ENCODE measurements at places on chromosomes 11 and 22.

DNA sequence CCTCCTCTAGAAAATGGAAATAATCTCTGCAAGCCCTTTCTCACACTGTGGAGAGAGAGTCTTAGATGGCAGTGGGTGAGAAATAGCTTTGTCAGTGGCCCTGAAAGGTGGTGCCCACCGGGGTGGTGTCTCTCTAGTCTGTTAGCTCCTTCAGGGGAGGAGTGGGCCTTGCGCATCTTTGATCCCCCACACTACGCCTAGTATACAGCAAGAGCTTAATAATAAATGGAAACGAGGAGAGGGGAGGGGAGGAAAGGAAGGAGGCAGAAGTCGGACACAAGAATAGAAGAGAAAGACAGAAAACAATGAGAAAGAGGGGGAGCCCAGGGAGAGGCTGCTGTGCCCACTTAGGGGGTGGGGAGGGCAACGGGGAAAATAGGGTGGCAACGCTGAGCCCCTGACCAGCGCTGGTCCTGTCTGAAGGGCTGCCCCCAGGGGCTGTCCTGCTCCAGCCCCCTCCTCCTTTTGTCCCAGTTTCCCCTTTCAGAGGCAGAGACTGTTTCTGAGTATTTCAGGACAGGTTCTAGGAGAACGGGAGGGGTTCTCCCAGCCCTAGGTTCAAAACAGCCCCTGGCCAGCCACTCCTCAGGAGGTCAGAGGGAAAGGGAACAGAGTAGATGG is 1.2 kb downstream of the ARRB1 start:
- no peak for DNase-seq

DNA sequence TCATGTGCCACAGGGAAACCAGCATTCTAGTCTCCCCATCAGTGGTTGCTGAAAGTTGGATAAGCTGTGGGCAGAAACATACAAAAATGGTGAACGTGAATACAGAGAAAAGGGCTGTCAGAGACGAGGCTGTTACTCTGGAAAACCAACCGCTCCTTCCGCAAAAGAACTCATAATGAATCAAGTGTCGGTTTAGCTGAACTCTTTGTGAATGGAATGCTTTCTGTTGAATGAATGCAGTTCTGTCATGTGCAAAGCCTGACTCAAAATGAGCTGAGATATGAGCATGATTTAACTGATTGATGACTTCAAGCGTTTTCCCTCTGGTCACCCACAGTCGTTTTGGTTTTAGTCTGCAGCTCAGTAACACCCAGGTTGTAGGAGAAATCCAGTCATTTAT is 298.3 kb downstream of the ETS1 start:
- no peak for DNase-seq

DNA sequence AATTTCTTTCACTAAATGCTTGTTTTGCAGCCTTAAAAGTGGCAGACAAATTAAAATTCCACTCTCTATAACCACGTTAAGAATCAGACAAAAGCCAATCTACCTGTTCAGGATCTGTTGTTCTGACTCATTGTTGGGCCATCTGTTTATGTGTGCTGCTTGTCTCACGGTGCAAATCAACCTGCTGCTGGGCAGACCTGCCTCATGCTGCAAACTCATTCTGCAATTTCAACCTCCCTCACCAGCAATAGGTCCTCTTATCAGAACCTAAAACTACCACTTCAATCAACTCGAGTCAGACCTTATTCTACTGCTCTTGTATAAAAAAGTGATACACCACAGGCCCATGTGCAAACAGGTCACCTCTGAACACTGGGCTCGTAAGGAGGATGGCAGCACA is 75.1 kb downstream of the LARGE2 start:
- no peak for DNase-seq

DNA sequence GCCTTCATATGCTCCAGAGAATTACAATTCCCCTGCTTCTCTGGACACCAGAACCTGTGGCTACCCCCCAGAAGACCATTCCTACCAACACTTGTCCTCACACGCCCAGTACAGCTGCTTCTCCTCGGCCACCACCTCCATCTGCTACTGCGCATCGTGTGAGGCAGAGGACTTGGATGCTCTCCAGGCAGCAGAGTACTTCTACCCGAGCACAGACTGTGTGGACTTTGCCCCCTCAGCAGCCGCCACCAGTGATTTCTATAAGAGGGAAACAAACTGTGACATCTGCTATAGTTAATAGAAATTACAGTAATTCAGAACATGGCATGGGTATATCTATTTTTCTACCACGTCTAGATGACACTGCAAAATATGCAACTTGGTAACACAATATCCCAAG is 9.8 kb downstream of the POU2AF3 start:
- DNase-seq: no peak

DNA sequence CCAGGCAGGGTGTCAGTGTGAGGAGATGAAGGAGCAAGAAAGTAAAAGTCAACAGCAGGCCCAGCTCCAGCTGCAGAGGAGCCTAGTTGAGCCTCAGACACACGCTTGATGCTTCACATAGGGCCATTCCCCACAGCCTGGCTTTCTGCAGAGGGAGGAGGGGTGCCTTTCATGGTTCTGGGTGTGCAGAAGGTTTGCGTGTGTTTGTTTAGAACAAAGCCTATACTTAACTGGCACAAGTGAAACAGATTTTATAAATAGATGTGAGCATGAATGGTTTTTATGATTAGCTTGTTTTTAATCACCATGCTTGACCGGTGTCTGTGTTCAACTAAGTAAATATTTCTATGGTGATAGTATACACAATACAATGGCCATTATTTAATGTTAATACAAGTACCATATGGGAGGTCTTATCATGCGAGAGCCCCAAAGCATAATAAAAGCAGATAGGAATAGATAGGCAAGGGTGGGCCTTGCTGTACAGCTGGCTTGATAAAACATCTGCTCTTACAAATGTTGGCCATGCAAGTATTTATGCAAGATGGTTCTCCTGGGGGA is 290.2 kb downstream of the ETS1 start:
- DNase-seq: no peak

DNA sequence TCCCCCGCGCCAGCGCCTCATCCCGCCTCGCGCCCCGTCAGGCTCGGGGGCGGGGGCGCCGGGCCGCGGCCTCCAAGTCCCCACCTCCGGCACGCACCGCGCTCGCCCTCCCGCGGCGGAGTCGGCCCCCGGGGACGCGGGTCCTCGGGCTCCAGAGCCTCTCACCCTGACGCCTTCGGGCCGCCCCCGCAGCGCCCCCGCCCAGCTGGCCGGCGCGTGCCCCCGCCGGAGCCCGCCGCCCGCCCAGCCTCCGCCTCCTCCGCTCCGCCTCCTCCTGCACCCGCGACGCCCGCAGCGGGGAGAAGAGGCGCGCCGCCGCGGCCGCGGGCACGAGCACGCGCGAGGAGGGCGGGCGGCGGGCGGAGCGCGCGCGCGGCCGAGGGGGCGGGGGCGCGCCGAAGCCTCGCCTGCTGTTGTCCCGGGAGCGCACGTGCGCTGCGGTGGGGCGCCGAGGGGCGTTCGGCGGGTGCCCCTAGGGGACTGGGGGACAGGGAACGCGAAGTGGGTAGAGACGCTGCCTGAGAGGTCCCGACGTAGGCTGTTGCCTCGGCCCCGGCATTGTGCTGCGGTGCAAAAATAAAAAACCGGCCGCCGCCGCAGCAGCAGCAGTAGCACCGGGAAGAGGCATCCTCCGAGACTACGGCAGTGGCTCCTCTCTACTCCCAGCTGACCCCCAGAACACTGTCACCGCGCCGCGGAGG is 87.4 kb upstream of the ARHGAP32 start:
- DNase-seq: no peak

GRCh38 chr11:33478111-33478573 is 221.0 kb downstream of the HIPK3 start:
- no peak for DNase-seq

- peak; percentile 76 for DNase-seq
These were observed 36.1 kb upstream of the ADSL start for GRCh38 chr22:40310081-40310767.

DNA sequence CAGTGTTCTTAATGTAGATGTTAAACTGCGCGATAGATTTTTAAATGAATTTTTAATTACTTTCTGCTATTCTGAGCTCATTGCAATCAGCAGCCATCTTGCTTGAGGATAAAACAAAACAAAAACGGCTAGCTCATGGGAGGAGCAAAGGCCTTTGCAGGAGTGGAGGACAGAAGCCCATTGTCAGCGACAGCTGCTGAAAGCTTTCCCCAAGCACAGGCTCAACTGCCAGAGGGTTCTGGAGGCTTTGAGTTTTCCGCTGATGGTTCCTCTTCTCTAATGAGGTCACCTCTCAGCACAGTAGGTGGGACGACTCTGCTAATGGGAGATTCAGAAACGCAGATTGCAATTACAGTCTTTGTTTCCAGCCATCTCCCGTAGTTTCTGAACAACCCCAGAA is 167.1 kb upstream of the TTC12 start:
- DNase-seq: no peak

DNA sequence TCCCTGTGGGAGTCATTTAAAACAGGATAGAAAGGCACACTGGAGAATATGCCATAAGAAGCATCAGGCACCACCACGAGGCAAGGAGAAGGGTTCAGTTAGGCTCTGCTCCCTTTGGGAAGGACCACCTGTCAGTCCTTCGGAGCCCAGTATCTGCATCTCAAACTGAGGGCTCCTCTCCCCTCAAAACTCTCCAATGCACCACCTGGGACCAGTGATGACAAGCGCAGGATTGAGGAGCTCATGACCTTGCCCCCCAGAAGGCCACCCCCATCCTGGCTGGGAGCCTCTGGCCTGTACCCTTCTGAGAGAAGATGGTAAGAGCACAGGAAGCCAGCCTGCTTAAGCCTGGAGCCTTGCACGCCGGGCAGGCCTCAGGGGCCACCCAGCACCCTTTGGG is 39.4 kb downstream of the OPCML start:
- no peak for DNase-seq

- no peak for DNase-seq
These were observed 1.1 kb upstream of the CABIN1 start for GRCh38 chr22:24010018-24010391.

- no peak for DNase-seq
These were observed 92.9 kb upstream of the PARVA start for GRCh38 chr11:12284316-12285050.

DNA sequence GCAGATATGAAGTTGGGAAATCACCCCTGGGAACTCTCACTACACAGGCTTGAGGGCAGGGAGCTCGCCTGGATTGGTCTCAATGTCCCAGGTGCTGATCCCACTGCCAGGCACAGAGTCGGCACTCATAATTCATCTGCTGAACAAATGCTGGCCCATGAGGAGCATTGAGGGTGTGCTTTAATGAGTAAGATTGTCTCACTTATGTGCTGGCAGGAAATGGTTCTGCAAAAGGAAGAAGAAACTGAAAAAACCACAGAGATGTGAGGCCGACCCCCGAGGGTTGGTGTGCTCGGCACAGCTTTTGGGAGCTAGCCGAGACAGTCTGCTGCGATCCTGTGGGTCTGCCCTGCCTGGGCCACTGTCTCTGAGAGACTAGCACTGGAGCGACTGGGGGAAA is 9.4 kb downstream of the PLAAT2 start:
- no peak for DNase-seq

GRCh38 chr11:57425565-57426438 is 1.1 kb downstream of the SLC43A3 start:
- no peak for DNase-seq

DNA sequence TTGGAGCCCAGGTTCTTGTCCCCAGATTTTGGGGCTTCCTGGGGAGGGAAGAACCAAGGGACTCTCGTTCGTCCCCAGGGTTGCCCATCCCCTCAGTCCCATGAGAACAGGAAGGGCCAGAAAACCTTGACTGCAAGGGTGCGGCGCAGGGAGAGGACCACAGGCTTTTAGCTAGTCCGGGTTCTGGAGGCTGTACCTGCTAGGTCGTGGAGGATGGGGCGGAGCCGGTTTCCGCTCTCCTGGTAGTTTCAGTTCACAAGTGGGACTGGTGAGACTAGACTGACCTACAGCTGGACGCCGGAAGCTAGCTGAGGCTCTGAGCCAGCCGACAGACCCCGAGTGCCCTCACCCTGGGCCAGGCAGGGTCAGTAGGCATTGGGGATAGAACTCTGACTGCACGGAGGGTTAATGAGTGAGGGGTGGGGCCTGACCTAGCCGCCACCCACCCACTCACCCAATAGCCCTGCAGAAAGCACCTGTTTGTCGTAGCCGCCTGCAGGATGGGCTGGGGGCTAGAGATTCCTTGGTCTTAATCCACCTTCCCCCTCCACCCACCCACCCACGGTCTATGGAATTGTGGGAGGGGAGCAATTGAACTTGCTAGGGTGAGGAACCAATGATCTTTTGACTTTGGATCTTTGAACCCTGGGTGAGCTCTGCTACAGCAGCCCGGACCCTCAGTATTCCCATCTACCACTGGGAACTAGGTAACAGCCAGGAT is 1.5 kb downstream of the MAFF start:
- no peak for DNase-seq

DNA sequence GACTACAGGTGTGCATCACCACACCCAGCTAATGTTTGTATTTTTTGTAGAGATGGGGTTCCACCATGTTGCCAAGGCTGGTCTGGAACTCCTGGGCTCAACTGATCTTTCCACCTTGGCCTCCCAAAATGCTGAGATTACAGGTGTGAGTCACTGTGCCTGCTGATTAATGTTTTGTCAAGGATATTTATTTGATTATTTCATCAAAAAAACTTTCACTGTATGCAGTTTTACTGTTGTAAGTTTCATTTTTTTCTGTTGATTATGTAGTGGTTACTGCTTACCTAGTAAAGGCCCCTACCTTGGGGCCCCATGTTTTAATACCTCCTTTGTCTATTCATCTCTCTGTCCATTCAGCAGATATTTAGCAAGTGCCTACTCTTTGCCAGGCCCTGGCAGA is 16.7 kb upstream of the FAM168A start:
- DNase-seq: no peak

GRCh38 chr22:42719656-42720262 is 911 bp downstream of the A4GALT start:
- DNase-seq: no peak

DNA sequence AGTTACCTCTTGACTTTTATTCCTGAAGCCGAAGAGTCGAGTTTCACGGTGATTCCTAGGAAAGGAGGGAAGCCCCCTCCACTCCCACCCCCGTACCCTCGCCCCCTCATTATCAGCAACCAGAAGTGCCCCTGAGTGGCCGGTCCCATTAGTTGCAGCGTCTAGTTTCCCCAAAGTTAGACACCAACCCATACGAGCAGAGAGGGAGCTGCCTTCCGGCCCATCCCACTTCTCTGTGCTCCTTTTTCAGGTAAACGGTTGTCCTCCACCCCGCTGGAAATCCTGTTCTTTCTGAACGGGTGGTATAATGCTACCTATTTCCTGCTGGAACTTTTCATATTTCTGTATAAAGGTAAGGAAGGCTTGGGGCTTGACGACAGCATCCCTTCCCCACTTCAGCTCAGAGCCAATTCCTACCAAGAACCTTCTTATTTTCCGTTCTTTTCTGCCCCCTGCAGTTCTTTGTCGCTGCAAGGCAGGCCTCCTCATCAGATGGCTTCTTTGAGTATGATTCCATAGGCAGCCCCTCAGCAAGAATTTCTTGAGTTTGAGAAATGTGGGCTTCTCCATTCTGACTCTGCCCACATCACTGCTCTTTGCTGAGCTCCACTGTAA is 701 bp downstream of the TMEM216 start:
- no peak for DNase-seq

DNA sequence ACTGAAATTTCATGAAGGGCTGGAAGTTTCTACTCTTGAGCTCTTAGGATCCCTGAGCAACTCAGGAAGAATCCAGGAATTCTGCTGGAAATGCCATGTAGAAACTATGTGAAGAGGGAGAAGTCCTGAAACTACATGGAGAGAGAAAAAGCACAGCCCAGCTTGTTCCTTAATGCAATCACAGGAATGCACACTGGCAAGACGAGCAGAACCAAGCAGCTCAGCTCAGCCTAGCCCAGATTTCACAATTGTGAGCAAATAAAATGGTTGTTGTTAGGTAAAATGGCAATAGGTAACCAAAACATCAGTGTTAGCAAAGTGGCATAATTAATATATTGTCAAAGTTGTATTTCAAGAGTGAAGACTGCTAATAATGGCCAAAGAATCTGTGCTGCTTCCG is 28.1 kb downstream of the ZNF214 start:
- DNase-seq: no peak
